Fibroblast of lung (primary cell): ENCODE measurements at places on chromosomes 11 and 22.

- peak; percentile 75 for DNase-seq
Observed at GRCh38 chr22:42174062-42174461, 43.5 kb upstream of the CYP2D6 start.

DNA sequence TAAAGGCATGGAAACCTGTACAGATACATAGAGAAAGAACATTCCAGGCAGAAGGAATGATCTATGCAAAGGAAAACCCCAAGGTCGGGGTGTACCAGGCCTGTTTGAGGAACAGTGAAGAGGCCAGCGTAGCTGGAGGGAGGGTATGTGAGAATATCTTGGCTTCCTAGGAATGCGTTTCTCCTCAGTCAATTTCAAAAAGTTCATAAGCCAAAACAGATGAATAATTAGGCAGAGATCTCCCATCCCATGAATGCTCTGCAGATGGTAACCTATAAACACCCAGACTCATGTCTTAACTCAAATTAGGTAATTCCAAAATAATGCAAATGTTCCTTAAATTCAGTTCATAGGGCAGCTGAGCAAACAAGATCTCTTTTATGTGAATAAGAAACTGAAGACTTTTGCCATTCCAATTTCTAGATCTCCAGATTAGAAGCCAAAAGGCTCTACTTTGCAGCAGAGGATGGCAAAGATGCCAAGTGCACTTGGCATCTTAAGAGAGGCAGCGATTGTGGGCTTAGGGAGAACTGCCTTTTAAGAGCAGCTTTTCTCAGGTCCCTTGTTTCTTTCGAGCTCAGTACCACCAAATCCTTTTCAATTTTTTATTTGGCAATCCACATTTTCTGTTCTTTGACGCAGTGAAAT lies 13.2 kb downstream of the FAM118B start:
- DNase-seq, result no peak

- DNase-seq, result peak; percentile 22
Observed at GRCh38 chr11:88292171-88292843, 45.2 kb downstream of the CTSC start.

GRCh38 chr11:30705913-30706675 lies 119.9 kb upstream of the MPPED2 start:
- DNase-seq, result no peak

DNA sequence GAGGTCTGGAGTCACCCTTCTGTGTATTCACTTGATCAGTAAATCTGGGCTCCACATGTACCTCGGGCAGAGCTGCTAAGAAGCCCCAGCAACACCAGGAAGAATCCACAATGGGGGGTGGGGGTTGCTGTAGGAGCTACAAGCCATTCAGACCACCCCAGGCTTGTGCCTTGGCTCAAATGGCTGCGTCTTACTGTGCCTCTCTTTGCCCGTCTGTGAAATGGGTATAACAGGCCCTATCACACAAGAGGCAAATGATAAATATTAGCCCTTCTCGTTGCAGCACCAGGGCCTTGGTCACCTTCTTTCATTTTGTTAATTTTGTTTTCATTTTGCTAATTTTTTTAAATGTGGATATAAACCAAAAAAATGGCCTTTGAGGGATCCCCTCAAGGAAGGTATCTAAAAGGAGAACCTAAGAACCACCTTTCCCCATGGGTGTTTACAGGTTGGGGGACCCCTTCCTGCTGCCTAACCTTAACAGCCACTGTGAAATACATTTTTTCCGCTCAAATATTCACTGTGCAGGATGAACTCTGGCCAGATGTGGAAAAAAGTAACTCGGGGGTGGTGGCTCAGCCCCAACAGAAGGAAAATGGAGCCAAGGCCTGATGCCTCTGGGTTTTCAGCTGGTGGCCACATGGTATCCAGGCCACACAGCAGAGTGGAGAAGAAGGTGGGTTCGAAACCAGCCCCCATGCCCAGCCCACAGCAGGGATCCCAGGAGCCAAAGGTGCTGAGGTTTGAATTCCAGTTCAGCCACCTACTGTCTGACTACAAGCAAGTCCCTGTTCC lies 284.0 kb downstream of the MN1 start:
- no peak for DNase-seq

- DNase-seq, result no peak
Observed at GRCh38 chr22:29509298-29509697, 29.3 kb downstream of the NEFH start.

- DNase-seq, result no peak
Observed at GRCh38 chr22:46867106-46867505, 104.7 kb downstream of the TBC1D22A start.

DNA sequence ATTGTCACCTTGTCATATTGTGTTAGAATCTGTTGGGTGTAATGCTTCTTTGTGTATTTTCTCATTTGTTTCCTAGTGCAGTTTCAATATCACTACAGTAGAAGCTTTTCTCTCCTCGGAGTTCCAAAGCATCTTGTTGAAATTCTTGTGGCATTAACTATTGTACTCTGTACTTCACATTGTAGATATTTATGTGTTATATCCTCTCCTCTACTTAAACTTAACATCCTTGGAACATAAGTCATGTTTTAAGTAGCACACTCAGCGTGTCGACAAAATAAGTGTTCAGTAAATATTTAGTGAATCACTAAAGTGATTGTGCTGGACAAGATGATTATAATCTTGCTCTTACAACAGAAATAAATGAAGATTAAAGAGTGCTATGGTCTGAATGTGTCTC lies 201.7 kb downstream of the ARHGAP42 start:
- no peak for DNase-seq

DNA sequence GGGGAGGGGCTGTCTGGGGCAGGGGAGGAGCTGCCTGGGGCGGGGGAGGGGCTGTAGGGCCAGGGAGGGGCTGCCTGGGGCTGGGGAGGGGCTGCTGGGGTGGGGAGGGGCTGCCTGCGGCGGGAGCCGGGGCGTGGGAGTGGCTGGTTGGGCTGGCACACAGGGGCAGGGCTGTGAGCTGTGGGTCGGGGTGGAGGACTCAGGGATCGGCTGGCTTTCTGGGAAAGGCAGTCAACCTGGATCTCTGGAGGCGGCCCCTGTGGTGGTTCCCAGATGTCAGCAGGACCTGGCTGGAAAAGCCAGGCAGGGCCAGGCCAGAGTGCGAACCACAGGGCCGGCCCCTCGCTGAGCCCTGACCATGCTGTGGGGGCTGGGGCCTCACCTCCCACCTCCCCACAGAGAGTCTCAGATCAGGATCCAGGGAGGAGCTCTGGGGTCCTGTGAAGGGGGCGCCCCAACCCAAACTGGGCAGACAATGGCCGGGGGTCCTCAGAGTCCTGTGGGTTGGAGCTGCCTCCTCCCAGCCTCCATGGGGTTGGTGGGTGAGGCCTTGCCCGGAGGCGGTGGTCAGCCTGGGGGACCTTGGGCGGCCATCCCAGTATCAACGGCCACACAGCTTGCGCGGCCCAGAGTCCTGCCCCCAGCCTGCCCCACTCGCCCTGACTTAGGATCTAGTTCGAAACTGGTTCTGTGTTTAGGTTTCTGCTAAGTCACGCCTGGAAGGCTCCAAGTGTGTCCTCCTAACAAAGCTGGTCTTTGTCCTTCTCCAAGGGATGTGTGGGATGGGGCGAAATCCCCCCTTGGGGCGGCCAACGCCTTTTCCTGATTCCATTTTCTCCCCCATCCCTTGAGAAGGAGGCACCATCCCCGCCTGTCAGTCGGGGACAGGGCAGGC lies 1.9 kb downstream of the MUC5B start:
- DNase-seq, result no peak

DNA sequence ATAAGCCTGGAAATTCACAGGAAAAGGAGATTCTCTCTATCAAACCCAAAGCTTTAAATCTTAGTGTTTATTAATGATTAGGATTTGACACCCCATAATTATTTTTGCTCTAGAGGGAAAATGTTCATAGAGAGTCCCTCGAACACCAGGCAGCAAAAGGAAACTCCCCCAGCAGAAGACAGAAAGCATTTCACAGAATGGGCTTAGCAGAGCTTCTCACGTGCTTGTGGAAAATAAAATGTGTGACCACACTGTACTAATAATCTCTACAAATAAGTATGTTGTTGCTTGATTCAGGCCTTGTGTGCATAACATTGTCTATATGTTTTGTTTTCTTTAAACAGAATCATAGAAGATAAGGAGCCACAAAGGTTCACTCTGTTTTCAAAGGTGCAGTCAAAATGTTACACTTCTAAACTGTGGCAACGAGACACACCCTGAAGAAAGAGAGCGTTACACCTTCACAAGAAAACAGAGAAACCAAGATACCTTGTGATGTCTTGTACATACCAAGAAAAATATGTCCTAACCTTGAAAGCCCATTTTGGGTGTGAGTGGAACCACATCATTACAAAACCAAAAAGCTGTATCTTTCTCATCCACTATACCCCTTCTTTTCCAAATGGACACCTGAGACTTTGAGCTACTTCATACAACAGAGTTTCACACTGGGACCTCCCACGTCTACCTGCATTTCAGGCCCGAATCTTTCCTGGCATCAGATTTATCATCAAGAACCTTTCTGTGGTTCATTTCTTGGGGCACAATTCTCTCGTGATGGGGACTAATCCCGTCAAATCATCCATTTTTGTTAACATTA lies 282.5 kb downstream of the ETS1 start:
- DNase-seq, result no peak

DNA sequence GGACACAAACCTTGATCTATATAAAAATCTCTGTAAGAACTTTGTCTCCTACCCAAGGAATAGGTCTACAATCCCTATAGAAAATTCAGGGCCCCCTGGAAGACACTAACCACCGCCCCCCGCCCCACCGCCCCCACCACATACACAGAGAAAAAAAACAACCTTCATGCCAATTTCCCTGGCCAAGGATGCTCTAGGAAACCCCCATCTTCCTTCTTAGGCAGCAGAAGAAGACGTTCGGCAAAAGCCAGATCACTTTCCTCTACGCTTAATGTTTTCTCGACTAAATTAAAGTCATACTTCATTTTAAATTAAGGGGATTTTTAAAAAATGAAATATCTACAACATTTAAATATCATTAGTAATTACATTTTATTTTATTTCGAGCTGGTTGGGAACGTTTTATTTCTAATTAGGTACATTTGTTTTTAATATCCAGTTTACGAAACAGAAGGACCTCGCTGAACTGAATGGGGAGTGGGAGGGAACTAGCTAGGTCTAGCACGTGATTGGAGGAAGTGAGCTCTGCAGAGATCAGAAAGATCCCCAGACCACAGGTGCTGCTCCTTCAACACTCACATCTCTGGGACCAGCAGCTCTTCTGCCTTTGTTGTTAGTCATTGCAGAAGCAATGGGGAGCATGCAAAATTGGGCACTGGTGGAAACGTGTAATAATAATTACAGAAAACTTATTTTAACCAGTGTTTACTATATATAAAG lies 472.3 kb downstream of the MN1 start:
- DNase-seq, result no peak
